ENCODE measurements at places on chromosomes 3 and 15.

DNA sequence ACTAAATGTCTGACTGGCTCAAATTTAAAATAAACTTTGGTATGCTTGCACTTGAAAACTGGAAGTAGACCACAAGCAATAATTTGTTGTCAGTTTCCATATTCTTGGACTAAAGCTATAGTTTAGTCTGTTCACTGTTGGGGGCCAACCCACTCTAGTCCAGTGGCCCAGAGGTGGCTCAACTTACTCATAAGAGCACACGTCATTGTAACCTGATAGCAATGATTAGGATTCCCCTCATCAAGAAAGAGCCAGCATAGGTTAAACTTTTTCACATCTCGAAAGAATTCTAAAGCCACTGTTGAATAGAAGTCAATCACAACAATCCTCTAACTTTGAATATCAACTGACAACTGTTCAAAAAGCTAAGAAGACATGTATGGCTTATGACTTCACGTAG lies 147.0 kb downstream of the MEIS2 start:
- DNase-seq, result no peak

- DNase-seq, result no peak
These were observed 44.8 kb downstream of the CEMIP start for GRCh38 chr15:80823995-80824394.

- DNase-seq, result no peak
These were observed 1.1 kb downstream of the WDR72 start for GRCh38 chr15:53758412-53758811.

DNA sequence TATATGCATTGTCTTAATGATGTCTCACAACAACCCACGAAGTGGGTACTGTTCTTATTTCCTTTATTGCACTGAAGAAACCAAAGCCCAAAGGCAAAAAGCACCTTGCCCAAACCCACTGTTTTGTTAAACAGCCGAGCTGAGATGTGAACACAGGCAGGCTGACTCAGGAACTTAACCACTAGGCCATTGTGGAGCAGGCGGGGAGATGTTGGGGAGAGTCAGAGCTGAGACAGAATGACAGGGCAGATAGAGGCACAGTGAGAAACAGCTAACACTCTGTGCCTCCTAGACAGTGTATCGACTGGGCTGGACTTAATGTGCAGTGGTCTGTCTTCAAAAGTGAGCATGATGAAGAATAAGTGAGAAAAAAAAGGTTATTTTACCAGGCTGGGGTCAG lies 56.5 kb downstream of the RPLP1 start:
- DNase-seq, result no peak

DNA sequence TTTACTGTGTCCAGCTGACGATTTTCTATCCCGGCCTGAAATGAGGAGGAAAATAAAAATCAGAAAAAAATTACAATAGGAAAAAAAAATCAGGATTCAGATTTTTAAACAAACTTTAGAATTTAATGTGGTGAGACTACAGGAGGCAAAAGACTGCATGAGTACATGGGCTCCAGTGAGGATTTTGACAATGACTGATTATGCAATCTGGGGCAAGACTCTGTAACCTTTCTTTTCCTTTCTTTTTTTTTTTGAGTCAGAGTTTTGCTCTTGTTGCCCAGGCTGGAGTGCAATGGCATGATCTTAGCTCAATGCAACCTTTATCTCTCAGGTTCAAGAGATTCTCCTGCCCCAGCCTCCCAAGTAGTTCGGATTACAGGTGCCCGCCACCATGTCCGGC lies 29.9 kb downstream of the SPG11 start:
- no peak for DNase-seq

DNA sequence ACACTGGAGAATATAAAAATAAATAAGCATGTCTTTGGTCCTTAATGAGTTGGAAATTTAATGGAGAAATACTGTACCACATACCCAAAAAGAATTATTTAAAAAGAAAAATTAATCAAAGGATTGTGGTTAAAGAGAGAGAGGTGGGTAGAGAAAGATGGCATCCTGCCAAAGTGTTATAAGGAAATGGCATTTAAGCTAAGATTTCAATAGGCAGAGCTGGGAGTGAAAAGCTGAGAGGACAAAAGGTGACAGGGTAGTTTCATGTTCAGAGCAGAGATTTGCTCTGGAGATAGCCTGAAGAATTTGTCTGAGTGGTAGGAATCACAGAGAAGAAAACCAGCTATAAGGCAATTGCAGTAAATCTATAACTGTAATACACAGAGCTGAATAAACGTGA lies 181.0 kb downstream of the SI start:
- no peak for DNase-seq

GRCh38 chr3:195209847-195210265 lies 61.1 kb downstream of the XXYLT1 start:
- no peak for DNase-seq

GRCh38 chr15:69096196-69096595 lies 64.2 kb upstream of the GLCE start:
- no peak for DNase-seq

DNA sequence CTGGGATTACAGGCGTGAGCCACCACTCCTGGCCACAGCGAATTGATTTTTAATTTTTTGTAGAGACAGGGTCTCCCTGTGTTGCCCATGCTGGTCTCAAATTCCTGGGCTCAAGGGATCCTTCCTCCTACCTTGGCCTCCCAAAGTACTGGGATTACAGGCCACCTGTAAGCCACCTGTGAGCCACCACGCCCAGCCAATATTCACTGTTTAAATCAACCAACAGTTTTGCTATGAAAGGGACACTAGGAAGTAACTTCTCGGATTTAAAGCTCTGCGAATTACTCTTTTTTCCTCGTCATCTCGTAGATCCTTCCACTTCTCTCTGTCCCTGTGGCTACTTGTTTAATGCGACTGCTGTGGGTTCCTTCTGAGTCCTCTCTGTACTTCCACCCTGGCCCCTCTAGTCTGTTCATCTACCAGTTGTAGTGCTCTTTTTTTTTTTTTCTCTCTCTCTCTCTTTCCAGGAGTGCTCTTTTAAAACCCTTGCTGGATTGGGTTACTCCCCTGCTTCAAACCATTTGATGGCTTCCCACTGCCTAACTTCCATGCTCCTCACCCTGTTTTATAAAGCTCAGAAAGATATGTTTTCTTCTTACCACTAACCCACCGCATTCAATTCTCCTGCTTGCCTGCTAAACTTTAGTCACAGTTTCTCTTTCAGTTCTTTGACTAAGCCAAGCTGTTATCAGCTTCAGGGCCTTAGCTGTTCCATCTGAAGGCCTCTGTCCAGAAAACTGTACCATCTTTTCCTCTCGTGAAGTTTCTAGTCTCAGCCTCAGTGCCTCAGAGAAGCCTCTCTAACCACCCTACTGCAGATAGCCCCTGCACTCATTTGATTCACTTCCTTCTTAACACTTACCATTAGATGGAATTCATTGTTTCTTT lies 12.4 kb downstream of the RTF1 start:
- no peak for DNase-seq

- no peak for DNase-seq
These were observed 232.1 kb downstream of the NR1D2 start for GRCh38 chr3:24177201-24177600.

DNA sequence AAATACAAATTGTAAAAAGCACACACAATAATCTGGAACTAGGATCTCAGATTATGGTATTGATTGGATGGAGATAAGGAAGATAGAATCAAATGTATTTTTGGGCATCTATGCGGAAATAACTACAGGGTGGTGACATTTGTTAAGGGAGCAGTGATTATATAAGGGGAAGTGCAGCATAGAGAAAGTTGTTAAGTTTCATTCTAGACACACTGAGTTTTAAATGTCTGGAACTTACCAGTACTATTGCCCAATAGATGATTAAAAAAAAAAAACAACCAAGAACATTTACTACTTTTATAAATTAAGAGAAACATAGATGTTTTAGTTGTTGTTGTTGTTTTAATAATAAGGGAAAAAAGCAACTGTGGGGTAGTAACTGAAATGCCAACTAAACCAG lies 32.1 kb upstream of the C3orf38 start:
- no peak for DNase-seq

DNA sequence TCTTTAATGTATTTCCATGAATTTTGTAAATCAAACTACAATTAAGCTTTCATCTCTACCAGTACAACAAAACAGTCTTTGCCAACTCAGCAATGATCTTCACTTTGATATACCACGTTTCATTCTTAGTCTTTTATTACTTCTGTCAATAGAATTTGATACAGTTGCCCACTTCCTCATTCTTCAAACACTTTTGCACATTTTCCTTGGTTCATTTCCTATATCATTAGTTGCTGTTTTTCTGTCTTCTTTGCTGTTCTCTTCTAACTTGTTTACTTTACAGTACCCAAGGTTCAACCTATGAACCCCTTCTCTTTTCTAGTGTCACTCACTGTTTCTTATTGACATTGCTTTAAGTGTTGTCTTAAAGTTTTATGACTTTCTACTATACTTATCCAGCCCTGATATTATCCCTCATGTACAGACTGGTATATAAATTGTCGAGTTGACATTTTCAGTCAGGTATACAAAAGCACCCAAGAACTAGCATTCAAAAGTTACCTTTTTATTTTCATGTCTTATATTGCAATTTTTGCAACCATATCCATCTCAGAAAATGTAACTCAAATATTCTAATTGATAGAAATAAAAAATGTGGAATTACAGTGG lies 903.1 kb downstream of the NSUN3 start:
- no peak for DNase-seq

- no peak for DNase-seq
These were observed 67.0 kb upstream of the GPR149 start for GRCh38 chr3:154496978-154497377.

- no peak for DNase-seq
These were observed 33.0 kb upstream of the BCL2A1 start for GRCh38 chr15:80003934-80004472.

DNA sequence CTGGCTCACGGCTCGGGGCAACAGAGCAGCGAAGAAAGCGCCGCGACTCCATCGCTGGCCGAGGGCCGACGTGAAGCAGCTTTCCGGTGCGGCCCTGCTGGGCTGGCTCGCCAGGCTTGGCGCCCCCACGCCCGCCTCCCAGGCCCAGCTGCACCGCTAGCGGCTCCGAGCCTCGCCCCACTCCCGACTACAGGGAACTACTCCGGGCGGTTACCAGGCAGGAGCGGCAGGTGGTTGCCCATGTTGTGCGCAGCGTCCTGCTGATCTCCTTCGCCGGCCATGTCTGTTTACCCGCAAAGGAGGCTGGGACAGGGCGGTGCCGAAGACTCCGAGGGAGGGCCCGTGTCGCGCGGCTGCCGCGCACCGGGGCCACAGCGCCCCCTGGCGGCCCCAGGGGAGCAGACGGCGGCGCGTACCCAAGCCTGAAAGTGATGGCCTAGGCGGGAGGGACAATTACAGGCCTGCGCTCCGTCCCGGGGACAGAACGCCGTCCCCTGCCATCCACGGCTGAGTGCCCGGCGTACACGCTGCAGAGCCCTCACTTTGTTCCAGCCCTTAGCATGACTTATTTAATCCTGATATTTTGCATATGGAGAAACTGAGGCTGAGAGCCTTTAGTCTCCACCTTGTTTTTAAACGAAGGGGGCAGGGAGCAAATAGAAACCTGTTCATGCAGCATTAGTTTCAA lies at the start of gene CRBN:
TSS of gene CRBN (minus strand) at position 285 of the 688 bp plus-strand sequence. CDS start at position 281, 4 bp downstream.
- DNase-seq, result peak; percentile 55

DNA sequence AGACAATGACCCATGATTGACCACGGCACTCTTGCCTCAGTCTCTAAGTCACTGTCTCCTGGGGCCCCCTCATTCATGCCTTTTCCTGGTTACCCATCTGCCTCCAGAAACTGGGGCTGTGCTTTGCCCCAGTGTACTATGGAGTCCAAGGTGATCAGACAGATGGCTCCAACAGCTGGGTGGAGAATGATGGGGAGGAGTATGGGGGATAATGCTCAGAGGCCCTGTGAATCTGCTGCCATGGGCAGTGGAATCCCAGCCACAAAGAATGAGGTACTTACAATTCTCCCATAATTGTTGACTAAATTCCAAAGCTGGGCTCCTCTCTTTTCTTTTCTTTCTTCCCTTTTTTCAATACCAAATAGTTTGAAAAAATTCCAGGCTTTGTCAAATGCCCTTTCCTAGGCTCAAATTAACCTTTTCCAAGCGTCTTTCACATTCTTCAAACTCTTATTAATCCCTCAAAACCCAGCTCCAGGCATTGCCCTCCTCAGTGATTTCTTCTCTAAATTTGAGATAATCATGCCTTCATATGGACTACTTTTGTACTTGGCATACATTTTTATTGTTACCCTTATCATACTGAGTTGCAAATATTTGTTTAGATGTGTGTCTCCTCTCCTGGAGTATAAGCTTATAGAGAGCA lies 148.5 kb upstream of the ICE2 start:
- DNase-seq, result no peak

DNA sequence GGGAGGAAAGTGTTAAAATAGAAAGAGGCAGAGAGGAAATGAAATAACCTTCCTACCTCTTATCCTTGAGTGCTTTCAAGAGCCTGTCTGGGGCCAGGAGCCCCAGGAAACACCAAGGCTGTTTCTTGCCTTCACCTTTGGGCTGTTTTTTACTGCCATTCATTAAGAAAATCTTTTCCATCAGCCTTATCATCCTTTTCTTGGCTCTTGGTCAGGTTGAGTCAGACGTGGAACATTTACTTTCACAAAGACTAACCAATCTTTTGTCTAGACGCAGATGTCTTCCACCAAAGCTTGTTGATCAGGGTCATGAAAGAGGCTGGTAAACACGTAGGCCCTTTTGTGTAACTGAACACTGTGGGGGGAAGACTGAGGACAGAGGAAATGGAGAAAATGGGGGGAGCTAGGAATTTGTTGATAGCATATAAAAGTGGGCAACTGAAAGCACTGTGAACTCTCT lies 151.0 kb upstream of the THBS1 start:
- DNase-seq, result no peak

GRCh38 chr3:99777708-99778107 lies 40.0 kb upstream of the CMSS1 start:
- no peak for DNase-seq

DNA sequence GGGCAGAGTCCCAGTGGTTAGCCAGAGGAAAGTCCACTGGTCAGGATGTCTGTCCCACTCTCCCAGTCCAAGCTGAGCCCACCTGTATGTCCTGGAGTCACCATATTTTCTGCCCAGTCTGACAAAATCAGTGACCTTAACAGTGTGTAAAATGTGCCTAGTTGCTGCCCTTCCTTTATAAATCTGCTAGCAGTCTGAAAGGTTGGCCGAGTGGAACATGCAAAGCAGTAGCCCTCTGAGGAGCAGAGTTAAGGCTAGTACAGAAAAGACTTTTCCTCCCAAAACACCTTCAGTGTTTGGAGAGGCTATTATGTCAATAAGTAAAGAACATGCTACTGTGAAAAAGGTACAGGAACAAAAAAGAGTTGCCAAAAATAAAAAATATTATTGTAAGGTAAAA lies 15.3 kb downstream of the TTC21A start:
- no peak for DNase-seq

DNA sequence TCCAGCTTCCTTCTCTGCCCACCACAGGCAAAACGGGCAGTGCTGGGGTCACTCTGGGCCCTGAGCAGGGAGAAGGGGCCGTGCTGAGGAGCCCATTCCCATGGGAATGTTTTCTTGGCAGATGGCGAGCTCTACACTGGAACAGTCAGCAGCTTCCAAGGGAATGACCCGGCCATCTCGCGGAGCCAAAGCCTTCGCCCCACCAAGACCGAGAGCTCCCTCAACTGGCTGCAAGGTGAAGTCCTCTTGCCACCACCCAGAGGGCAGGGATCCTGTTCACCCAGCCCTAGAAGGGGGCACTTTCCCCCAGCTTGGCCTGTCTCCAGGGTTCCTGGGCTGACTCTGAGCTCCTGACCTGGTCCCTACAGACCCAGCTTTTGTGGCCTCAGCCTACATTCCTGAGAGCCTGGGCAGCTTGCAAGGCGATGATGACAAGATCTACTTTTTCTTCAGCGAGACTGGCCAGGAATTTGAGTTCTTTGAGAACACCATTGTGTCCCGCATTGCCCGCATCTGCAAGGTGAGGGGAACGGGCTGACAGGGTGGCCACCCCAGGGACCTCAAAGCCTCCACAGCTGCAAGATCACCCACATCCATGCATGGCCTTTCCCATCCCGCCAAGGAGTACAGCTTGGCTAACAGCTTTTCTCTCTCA lies 12.4 kb downstream of the CIB1 start:
- peak; percentile 76 for DNase-seq

Data from NCI-H526 (cell line).